MV-4-11 (cell line): ENCODE measurements at places on chromosomes 6 and 20.

DNA sequence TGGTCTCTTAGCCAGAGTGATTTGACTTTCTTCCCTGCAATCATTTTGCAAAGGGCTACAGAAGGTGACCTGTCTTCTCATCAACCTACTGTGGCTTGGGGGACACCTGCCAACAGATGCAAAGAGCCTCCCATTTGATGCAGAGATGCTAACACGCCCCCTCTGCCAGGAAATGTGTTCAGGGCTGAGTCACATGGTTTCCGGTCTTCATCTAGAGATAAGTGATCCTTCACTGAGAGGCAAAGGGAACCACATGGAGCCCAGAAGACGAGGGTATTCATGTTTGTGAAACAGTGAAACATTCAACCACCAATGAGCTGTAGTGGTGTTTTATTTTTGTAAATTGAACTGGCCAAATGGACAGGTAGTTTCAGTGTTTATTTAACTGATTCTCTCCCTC is 109.0 kb upstream of the RIN2 start:
- DNase-seq: no peak

DNA sequence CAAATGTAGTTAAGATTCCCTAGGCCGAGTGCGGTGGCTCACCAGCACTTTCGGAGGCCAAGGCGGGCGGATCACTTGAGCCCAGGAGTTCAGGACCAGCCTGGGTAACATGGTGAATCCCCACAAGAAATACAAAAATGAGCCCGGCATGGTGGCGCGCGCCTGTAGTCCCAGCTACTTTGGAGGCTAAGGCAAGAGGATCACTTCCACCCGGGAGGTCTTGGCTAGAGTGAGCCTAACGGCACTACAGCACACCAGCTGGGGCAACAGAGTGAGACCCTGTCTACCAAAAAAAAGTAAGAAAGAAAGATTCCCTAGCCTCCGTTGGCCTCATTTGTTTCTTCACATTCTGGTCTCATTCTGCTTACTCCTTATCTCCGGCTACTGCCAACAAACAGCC is 1.2 kb downstream of the ESF1 start:
- no peak for DNase-seq

DNA sequence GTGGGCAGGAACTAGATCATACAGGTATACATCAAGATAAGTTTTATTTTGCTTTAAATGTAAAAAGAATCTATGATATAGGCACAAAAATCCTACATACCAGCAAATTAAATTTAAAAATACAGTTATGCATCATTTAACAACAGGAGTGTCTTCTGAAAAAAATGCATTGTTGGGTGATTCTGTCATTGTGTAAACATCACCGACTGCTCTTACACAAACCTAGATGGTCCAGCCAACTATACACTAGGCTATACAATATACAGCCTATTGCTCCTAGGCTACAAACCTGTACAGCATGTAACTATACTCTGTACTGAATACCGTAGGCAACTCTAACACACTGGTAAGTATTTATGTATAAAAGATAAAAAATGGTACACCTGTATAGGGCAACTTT is 139.4 kb downstream of the RNGTT start:
- DNase-seq: no peak

DNA sequence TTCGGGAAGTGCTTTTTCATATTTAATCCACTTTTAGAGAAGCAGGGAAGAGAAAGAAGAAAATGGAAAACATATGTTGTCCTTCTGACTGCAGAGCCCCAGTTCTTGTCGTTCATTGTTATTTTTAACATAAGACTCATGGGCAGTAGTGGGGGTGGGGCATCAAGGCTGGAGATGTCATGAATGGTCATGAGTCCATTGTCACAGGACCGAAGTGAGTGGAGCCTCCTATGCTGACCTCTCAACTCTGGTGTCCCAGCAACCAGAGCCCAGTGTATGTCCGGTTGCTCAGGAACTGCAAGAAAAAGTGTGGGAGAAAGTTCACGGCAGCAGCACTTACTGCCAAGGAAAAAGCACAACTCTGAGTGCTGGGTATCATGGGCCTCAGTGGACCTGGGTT is 108.6 kb downstream of the BANF2 start:
- DNase-seq: no peak
